ENCODE measurements at places on chromosomes 2 and 18.

GRCh38 chr2:9975805-9976447 lies 24.4 kb downstream of the GRHL1 start:
- peak; percentile 36 for DNase-seq

- no peak for DNase-seq
Observed at GRCh38 chr2:26493566-26493965, 15.6 kb upstream of the OTOF start.

- DNase-seq, result no peak
Observed at GRCh38 chr2:213545481-213545880, 261.2 kb downstream of the SPAG16 start.

GRCh38 chr2:11807156-11808015 lies 61.0 kb downstream of the LPIN1 start:
- peak; percentile 38 for DNase-seq

DNA sequence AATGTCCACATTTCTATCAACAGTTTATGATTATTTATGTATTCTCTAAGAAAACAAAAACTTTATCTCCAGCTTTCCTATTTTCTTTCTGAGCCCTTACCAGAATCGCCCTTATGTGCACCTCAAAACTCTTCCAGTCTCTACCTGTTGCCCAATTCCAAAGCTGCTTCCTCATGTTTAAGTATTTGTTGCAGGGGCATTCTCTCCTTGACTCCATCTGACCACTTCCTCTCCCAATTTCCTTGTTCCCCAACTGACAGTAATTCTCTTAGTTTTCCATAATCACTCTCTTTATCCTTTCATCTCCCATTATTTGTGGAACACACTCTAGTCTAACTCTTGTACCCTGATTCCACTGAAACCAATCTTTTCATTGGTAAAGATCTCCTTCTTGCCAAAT lies 105.4 kb upstream of the RBBP8 start:
- no peak for DNase-seq

GRCh38 chr18:48607056-48607984 lies 68.5 kb downstream of the CTIF start:
- no peak for DNase-seq

All from activated naive CD8-positive, alpha-beta T cell treated with anti-CD3 and anti-CD28 coated beads, Interleukin-2, amount 50 U/mL, for 24 hours (primary cell).